Stimulated activated CD8-positive, alpha-beta memory T cell treated with anti-CD3 and anti-CD28 coated beads, Interleukin-7, amount 100 ng/mL, for 1 hour (primary cell): ENCODE measurements at places on chromosomes 7 and 10.
A peak's percentile ranks its signal among the peaks of the same experiment; 100 is the strongest.

DNA sequence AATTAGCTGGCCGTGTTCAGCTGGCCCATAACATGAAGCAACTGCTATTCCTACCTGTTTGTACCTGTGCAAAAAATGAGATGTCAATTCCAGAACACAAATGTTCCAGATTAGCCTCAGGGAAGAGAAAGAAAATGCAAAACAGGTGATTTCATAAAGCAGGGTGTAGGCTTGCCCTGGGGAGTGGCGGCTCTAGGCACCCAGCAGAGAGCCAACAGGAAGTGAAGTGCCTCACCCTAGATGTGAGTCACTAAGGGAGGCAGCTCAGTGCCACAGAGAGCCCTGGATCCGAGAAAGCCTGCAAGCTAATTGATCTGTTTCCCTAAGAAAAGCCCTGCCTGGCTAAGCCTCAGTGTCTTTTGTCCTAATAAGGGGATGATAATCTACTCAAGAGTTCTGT, 240.0 kb downstream of the ARHGAP21 start:
- DNase-seq, result no peak

GRCh38 chr10:21432266-21432665, 93.2 kb downstream of the SKIDA1 start:
- no peak for DNase-seq

- DNase-seq, result no peak
Observed at GRCh38 chr10:113905756-113906155, 51.3 kb downstream of the NHLRC2 start.

- DNase-seq, result peak; percentile 67
Observed at GRCh38 chr7:99374111-99375064, at the start of gene ARPC1B. ARPC1B (plus strand) TSS chr7:99374730; CDS start chr7:99385715, 10,985 bp downstream.

- DNase-seq, result no peak
Observed at GRCh38 chr10:118572256-118573041, 23.0 kb downstream of the PRLHR start.

GRCh38 chr10:125002047-125002422, 60.1 kb downstream of the ZRANB1 start:
- DNase-seq, result no peak

- no peak for DNase-seq
Observed at GRCh38 chr10:70672165-70673042, at the start of gene ADAMTS14. ADAMTS14 (plus strand) TSS chr10:70672506; CDS start chr10:70672803, 297 bp downstream.

GRCh38 chr10:90930971-90931871, 10.3 kb upstream of the ANKRD1 start:
- no peak for DNase-seq

GRCh38 chr10:7293378-7293920, 117.4 kb downstream of the SFMBT2 start:
- DNase-seq, result no peak

- no peak for DNase-seq
Observed at GRCh38 chr7:139334399-139335150, 6.6 kb upstream of the FMC1 start.

DNA sequence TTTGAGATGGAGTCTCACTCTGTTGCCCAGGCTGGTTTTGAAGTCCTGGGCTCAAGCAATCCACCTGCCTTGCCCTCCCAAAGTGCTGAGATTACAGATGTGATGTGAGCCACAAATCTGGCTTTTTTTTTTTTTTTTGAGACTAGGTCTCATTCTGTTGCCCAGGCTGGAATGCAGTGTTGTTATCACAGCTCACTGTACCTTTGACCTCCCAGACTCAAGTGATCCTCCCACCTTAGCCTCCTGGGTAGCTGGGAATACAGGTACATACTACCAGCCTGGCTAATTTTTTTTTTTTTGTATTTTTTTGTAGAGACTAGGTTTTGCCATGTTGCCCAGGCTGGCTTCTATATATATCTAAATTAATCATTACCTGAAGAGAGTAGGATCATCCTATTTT, 62.4 kb downstream of the HIF1AN start:
- no peak for DNase-seq

DNA sequence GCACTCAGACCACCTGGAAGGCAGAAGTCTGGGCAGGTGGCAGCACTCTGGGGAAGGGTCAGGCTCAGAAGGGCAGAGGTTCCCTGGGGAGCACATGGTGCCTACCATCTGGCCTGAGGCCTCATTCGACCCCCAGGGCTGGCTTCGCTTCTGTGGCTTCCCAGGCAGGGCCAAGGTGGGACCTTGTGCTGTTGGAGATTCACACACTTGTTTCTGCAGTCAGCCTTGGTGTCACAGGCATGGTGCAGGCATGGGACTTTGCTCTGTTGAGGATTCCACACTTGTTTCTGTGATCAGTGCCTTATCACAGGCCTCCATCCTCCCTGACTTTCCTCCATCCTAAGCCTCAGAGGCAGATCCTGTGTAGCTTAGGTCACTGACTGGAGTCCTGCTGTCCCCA, 11.3 kb upstream of the FAM241B start:
- no peak for DNase-seq

GRCh38 chr10:126063353-126063791, 167.0 kb downstream of the FANK1 start:
- DNase-seq, result no peak

DNA sequence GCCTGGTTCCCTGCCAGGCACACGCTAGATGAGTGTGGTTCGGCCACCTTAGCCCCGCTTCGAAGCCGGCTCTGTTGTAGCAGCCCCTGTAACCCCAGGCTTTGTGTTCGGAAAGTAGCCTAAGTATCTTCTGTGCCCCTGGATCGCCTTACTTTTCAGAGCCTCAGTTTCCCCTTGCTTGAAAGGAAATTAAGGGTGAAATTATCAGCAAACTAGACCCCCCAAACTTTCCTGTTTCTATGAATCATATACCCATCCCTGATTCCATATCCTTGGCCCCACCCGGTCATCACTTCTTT, 312 bp downstream of the PDCD11 start:
- no peak for DNase-seq

DNA sequence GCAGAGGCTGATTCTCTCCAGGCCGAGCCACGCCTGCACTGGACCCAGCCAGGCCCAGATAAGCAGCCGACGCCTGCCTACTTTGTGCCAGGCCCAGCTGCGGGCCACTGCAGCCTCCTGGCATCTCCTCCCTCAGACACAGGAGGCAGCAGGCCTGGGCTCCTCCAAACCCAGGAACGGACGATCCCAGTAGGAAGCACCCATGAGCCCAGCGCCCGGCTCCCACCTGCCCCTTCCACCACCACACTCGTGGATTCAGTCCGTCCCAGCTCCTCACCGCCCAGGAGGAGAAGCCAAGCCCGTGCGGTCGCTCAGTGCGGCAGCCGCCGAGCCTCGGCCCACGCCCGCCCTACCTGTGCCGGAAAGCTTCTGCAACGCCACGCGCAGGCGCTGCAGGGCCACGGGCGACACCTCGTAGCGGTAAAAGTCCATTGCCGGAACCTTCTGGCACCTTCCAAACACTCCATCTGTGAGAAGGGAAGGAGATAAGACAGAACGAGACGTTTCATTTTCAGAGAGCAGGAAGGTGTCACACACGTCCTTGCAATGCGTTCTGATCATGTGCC, 271.1 kb downstream of the PTPRN2 start:
- no peak for DNase-seq

- DNase-seq, result no peak
Observed at GRCh38 chr7:79454361-79454960, 994 bp upstream of the MAGI2 start.

GRCh38 chr7:23267357-23267756, 20.8 kb downstream of the GPNMB start:
- DNase-seq, result no peak

- no peak for DNase-seq
Observed at GRCh38 chr7:98283127-98283886, 1.8 kb downstream of the BRI3 start.

DNA sequence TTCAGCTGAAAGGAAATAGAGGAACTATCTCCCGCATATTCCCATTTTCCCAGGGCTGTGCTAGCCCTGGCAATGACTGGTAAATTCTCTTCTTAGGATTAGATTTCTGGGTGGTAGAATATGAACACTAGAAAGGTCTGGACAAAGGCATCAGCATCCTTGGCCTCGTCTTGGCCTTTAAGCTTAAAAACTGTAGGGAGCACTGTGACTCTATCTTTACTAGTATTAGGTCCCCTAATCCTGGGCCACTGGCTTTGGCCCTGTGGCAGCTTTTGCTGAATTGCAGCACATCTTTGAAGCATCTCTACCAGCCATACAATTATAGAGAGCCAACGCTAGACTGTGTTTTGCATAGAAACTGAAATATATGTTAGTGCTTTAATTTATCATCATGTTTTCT, 41.5 kb upstream of the EBLN1 start:
- DNase-seq, result no peak

GRCh38 chr7:157938211-157938610, 601.4 kb downstream of the DNAJB6 start:
- no peak for DNase-seq

DNA sequence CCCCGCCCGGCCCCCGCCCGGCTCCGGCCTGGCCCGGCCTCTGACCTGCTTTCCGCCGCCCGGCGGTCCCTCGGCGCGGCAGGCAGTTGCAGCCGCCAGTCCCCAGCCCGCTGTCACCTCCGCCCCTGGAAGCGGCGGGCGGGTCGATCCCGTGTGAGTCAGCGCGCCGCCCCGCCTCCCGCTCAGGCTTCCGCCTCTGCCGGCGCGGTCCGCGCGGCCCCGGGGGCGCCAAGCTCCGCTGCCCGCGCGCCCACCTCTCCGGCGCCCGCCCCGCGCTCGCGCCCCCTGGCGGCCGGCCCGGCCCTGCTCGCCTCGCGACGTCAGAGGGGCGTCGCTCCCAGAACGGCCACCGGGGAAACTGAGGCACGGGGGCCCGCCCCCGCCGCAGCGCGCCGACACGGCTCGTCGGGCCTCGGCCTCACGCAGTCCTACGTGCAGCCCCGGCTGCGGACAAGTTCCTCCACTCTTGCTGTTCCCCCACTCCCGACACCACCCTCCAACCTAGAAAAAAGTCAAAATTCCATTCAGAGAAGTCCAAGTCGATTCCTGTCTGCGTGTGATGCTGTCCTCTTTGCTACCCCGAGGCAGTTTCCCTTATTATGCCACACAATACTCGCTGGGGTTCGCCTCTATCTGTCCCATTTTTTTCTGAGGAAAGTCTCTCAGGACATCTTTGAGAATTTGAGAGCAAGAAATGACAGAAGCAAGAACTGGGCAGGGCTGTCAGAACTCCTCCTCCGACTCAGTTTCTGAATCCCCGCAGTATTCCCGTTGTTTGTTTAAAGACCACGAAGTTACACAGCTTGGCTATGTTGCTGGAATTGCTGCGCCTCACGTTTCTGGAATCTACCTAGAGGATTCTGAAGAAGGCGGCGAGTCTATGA, at the start of gene DNMBP:
Gene DNMBP, minus strand, starts transcription at position 155 of the 884 bp plus-strand sequence. CDS start 37,823 bp downstream, outside the sequence.
- DNase-seq, result peak; percentile 69

DNA sequence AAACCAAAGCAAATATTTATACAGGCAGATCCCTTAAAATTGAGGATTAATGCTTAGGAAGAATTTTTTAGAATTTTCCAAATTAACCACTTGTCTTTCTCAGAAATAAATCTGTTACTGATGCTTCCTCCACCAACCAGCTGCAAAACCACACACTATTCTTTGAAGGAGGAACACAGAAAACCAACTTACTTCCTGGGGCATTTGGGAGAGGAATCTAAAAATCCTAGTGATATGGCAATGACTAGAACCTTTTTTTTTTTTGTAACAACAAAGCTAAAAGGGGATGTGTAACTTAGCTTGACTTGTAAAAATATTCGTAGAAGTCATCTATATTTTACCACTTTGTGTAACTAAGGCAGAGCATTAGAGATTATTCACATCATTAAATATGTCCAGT, 5.1 kb upstream of the TM9SF3 start:
- no peak for DNase-seq

- DNase-seq, result no peak
Observed at GRCh38 chr10:79379512-79380124, 32.3 kb downstream of the PPIF start.

GRCh38 chr7:74042746-74043522, 15.0 kb downstream of the ELN start:
- DNase-seq, result no peak

DNA sequence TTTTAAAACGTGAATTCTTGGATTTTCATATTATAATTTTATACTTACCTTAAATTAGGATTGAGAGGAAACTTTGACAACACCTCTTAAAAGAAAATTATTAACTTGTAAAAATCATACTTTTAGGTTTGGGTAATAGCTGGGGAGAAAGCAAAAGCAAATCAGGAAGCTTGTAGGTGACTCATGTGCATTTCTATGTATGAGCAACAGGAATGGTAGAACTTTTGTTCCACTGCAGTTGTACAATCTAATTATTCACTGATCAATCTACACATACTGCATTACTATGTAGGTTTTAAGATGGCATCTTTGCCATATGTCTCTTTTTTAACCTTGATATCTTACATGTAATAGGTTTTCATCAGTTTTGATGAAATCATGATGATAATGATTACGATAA, 223.2 kb downstream of the PRKG1 start:
- DNase-seq, result no peak

GRCh38 chr10:45502458-45502857, 128.4 kb downstream of the ALOX5 start:
- no peak for DNase-seq

DNA sequence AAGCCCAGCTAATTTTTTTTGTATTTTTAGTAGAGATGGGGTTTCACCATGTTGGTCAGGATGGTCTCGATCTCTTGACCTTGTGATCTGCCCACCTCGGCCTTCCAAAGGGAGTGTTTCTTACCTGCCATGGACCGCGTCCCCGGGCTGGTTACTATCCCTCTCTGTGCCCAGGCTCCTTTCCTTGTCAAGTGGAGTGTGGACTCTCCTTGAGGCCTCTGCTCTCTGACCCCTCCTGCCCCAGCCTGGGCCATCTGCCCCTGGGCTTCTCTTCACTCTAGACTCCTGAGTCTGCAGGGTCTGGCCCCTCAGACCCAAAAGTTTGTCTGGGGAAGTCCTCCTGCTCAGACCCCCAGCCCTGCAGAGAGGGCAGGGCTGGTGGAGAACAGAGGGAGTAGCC, 20.7 kb downstream of the NEURL1 start:
- DNase-seq, result no peak

- DNase-seq, result no peak
Observed at GRCh38 chr7:144665689-144666381, 170.0 kb downstream of the TPK1 start.

- no peak for DNase-seq
Observed at GRCh38 chr10:3526727-3527501, 258.1 kb downstream of the KLF6 start.

DNA sequence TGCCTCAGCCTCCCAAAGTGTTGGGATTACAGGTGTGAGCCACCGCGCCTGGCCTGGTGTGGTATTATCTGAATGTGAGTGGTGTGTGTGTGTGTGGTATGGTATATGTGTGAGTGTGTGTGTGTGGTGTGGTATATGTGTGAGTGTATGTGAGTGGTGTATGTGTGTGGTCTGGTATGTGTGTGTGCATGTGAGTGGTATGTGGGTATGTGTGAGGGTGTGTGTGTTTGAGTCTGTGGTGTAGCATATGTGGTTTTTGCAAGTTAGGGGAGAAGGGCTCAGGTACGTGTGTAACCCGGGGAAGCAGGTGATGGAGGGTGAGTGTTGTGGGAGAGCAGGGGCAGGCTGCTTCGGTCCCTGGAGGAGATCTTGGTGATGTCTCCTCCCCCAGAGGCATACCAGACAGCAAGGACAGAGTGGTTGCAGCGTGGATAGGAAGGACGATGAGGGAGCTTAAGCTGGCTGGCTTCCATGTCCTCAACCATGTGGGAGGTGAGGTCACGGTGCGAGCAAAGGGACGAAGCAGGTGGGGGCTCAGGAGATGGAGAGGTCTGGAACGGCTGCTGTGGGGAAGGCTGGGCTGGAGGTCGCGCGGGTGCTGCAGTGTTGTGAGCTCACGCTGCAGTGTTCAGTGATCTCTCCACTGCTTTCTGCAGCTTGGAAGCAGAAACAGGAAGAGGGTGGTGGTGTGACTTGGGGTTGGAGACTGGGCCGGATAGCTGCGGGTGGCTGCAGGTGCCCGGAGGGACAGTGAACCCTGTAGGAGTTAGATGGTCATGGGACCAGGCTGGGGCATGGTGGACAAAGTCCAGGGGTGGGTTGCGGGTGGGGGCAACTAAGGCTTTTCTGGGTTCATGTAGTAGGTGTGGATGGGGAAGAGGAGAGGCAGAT, 5.0 kb downstream of the ZYX start:
- no peak for DNase-seq
